Activated naive CD8-positive, alpha-beta T cell treated with anti-CD3 and anti-CD28 coated beads, Interleukin-2, amount 10 ng/mL, durations not matched to agents 7 days and 5 days (primary cell): ENCODE measurements at places on chromosomes 16 and 17. TPM values are rescaled to one million over a fixed set of nuclear protein-coding genes. Genes with fewer than 3 reads are reported as not detected.

Gene SHISA9
- not detected for total RNA-seq

Gene UTS2R
- total RNA-seq = not detected

DNA sequence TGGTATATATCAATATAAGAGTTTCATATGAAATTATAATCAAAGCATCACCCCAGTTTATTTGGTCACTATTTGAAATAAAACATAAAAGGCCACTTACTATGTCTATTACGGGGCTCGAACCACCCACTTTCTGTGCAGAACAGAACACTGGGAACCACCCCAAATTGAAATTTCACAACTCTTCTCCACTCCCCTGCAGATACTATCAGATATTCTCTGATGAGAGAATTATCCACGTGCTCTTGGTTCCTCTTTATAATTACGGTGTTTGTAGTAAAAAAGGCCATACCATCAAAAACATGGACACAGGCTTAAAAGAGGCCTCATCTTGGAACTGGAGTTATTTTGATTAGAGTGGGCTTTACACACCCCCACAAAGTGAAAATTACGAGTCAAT, 82.8 kb downstream of the WDR59 start:
- no peak for DNase-seq
- no peak overlapping the region for H3K27ac ChIP-seq
- no peak overlapping the region for H3K4me3 ChIP-seq
- peaks cover 34% of the 10 kb centered on the region for H3K36me3 ChIP-seq
- H3K27me3 ChIP-seq = no peaks in the 10 kb centered on the region
- H3K4me1 ChIP-seq = no peaks in the 10 kb centered on the region

Gene PTX4
- not detected for total RNA-seq

GRCh38 chr17:79082311-79083190, 7.9 kb downstream of the ENGASE start:
- H3K27ac ChIP-seq = no peak overlapping the region
- no peaks in the 10 kb centered on the region for H3K27me3 ChIP-seq
- H3K4me1 ChIP-seq = no peaks in the 10 kb centered on the region
- DNase-seq = peak; percentile 73
- no peak overlapping the region for H3K4me3 ChIP-seq
- peaks cover 7% of the 10 kb centered on the region for H3K36me3 ChIP-seq

- no peaks in the 10 kb centered on the region for H3K27me3 ChIP-seq
- no peak overlapping the region for H3K27ac ChIP-seq
- no peak for DNase-seq
- peaks cover 13% of the 10 kb centered on the region for H3K4me1 ChIP-seq
Measured at GRCh38 chr16:50591800-50592771, 43.9 kb downstream of the NKD1 start.

GRCh38 chr16:23420011-23420410, 33.0 kb downstream of the COG7 start:
- H3K4me3 ChIP-seq = no peak overlapping the region
- H3K27me3 ChIP-seq = no peaks in the 10 kb centered on the region
- peaks cover 6% of the 10 kb centered on the region for H3K36me3 ChIP-seq
- DNase-seq = no peak
- H3K27ac ChIP-seq = no peak overlapping the region
